EL (cell line): ENCODE measurements at places on chromosomes 4 and X.

DNA sequence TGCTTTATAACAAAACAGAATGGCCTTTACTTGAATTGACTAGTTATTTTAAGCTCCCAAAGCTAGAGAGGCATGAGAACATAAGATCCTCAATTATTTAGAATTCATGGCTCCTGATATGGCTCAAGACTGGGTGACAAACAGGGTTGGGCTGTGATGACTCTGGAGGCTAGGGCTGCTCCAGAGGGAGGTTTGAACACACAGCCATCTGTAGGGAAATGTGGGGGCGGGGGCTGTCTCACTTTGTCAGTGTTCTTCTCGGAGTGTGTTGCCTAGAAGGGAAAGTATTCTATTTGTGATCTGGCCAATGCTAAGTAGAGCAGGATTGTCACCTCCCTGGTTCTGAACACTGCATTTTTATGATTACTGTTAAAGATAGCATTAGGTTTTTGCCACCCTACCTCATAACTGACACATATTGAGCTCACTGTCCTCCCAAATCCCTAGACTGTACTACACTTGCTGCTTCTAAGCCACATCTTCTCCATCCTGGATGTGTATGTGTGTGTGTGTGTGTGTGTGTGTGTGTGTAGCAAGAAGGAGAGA lies 45.9 kb downstream of the VSIG4 start:
- no peak for DNase-seq

DNA sequence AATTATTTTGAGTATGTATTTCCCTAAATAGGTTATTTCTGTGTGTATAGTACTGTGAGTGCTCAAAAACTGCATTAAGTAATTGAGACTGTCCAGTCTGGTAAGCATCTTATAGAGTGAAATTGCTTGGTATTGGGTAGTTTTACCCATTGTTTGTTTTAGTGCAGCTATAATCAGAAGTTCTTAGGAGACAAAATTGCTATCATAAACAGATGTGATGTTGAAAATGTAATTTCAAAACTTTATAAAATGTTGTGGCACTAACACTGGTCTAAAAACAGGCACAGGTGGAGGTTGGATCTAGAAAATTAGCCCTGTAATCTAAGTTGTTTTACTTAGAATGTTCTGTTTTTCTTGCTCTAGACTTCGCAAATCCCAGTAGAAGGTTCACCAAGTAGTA lies 46.8 kb downstream of the RAPGEF2 start:
- DNase-seq = no peak

DNA sequence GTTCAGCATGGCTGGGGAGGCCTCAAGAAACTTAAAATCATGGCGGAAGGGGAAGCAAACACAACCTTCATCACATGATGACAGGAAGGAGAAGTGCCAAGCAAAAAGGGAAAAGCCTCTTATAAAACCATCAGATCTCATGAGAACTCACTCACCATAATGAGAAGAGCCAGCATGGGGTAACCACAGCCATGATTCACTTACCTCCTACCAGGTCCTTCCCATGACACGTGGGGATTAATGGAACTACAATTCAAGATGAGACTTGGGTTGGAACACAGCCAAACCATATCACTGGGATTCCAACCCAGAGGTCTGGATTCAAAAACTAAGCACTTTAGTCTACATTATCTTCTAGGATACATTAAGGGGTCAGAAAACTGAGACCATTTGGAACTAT lies 609.6 kb upstream of the SPANXN1 start:
- no peak for DNase-seq

DNA sequence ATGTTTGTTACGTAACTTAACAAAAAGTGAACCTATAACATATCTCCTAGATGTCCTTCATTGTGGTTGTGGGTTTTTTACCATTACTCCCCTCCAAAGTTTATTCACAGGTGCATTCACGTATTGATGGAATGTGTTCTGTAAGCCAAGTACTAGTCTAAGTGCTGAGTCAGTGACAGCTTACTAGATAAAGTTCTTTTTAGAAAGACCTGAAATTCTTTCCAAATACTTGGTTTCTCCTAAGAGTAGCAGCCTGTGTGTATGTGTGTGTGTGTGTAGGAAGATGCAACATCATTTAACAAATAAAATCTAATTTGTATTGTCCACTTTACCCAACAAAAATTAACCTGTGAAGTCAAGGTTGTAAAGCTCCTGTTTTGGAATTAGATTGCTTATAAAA lies 22.1 kb downstream of the NAP1L5 start:
- no peak for DNase-seq

DNA sequence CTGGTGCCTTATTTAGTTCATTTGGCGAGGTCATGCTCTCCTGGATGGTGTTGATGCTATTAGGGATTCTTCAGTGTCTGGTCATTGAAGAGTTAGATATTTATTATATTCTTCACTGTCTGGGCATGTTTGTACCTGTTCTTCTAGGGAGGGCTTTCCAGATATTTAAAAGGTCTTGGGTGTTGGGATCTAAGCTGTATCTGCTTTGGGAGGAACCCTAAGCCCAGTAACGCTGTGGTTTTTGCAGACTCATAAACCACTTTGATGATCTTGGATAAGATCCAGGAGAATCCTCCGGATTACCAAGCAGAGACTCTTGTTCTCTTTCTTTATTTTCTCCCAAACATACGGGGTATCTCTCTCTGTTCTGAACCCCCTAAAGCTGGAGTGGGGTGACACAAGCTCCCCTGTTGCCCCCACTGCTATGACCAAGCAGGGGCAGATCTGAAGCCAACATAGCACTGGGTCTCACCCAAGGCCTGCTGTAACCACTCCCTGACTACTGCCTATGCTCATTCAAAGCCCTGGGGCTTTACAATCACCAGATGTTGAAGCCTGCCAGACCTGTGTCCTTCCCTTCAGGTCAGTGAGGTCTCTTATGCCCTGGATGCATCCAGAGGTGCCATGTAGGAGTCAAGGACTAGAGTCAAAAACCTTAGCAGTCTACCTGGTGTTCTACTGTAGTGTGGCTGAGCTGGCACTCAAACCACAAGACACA lies 187.6 kb downstream of the GUCY2F start:
- peak; percentile 1 for DNase-seq

GRCh38 chrX:23805389-23805788 lies 22.4 kb downstream of the SAT1 start:
- no peak for DNase-seq

GRCh38 chr4:163284304-163284703 lies 48.1 kb downstream of the NPY1R start:
- DNase-seq = no peak

GRCh38 chrX:123988423-123989111 lies 27.1 kb downstream of the STAG2 start:
- DNase-seq = no peak

GRCh38 chrX:153551135-153551534 lies 33.7 kb downstream of the ATP2B3 start:
- peak; percentile 19 for DNase-seq
